ENCODE measurements at places on chromosomes 13 and 19.
A peak's percentile ranks its signal among the peaks of the same experiment; 100 is the strongest.

GRCh38 chr13:23628250-23628649, 58.0 kb downstream of the TNFRSF19 start:
- DNase-seq: no peak

GRCh38 chr13:43058831-43059230, 35.4 kb downstream of the DNAJC15 start:
- DNase-seq: peak; percentile 79

- DNase-seq: no peak
These were observed 587.0 kb upstream of the SLITRK5 start for GRCh38 chr13:87084192-87084591.

DNA sequence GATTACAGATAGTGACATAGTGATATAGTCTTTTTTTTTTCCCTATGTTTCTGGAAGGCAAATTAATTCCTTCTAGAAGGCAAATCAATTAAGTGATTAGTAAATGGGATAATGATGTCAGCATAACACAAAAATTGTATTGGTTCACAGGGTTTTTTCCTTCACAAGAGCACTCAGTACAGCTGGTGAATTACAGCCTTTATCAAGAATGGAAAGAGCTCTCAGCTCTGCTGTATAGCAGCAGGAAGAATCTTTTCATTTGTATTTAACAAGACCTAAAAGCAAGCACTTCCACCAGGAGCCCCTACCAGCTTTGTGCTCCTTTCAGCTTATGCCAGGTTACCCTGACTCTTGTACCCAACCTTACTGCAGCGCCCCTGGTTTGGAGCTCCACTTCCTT, 90.8 kb downstream of the SERP2 start:
- no peak for DNase-seq

DNA sequence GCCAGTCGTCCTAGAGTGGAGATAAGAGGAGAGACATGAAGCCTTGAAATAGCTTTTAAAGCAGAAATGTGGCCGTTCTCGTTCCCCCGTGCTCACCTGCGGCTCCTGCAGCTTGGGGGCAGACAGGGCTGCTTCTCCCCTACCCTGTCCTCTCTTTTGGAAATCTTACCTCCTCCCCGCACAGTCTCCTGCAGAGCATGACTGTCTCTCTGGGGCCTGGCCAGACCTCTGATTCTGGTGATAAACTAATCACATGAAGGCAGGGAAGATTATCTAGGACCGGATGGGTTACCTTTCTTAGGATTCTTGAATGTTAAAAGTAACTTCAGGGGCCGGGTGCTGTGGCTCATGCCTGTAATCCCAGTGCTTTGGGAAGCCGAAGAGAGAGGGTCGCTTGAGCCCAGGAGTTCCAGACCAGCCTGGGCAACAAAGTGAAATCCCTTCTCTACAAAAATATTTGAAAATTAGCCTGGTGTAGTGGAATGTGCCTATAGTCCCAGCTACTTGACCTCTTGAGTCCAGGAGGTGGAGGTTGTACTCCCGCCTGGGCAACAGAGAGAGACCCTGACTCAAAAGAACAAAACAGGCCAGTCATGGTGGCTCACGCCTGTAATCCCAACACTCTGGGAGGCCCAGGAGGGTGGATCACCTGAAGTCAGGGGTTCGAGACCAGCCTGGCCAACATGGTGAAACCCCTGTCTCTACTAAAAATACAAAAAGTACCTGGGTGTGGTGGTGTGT, 8.1 kb downstream of the CEBPA start:
- no peak for DNase-seq

DNA sequence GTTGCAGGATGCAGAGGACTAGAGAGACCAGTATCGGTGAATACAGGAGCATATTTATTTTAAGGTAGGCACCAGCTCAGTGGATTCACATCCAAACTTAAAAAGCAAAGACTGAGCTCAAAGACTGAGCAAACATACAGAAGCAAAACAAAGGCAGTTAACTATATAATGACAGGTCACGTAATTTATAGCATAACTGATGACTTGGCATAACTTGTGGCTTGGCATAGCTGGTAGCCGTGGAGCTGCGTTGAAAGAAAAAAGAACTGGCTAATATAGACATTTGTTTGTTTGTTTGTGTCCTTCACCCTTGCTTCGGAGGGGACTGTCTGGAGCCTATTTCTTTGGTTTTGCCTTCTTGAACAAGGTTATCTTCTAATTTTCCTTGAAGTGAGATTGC, 33.7 kb downstream of the ZNF493 start:
- no peak for DNase-seq

DNA sequence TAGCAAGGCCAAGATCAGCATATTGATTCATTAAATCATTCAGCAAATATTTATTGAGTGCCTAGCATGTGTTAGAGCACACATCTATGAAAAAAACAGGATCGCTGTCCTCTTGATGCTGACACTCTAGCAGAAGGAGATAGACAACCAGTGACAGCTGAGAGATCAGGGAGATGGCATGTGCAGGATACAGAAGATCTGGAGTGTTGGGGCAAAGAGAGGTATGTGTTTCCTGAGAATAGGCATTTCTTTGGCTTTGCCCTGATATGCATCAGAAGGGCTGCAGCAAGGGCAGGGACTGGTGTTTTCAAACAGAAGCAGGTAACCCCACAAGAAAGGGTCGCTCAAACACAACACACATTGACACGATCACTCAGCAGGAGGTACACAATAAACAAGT, 423.4 kb downstream of the FOXO1 start:
- no peak for DNase-seq
